ENCODE measurements at places on chromosomes 2 and 18.

- no peak for DNase-seq
Observed at GRCh38 chr2:103123516-103123915, 361.7 kb downstream of the TMEM182 start.

DNA sequence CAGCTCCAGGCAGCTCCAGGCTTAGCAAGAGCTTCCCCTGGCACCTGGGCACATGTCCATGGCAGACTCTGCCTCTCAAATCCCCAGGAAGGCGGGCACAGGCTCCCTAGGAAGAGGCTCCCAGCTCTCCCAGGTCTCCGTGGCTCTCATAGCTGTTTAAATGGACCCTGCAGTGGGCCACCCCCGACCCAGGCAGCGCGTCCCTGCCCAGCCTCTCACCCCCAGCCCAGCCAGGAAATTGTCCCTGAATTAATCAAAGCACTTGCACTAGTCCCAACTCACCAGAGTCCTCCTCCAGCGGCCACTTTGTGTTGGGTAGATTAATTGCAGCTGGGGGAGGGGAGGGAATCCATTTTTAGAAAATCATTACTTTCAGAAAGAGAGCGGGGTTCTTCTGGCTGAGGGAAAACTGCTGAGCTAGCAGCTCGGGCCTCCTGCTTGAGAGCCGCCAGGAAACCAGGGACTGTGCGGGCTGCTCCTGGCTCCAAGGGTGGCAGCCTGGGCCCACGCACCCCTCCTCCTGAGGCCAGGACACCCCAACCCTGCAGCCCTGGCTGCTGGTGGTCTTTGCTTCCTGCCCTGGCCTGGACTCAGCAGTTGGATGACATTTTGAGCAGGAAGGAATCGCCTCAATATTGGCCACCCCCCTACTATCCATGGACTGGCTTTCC, 36.0 kb downstream of the SMAD7 start:
- DNase-seq = no peak

DNA sequence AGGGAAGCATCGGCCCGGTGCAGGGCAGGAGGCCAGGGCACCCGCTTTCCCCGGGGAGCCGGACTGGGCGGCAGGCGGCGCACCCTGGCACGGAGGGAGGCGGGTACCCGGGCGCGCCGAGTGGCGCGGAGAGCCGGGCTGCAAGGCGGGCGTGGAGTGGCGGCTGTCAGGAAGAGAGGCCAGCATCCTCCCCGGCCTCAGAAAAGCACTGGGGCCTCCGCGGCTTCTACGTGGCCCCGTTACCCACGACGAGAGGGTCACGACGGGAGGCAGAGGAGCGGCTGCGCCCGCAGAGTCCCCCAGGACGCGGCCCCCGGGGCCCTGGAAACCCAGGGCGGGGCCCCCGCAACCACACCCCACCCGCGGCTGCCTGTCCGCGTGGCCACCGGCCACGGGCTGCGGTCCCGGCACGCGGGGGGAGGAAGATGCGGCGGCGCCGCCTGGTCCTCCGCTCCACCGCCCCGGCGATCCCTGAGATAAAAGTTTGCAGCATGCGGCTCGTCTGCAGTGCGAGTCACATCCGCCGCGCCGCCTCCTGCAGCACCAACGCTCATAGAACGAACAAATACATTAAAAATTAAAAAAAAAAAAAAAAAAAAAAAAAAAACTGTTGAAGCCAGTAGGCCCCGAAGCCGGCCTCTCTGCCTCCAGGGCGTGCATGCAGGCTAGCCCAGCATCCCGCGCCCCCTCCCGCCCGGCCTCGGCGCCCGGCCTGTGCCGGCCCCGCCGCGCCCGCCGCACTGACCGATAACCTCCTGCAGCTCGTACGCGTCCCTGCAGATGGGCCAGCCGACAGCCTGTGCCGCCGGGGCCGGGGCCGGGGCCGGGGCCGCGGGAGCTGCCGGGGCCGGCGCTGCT, 683 bp downstream of the STK39 start:
- peak; percentile 89 for DNase-seq

- no peak for DNase-seq
Observed at GRCh38 chr2:211068108-211068780, 511.8 kb downstream of the CPS1 start.

GRCh38 chr2:75558786-75559679, 1.7 kb downstream of the EVA1A start:
- no peak for DNase-seq

- DNase-seq = no peak
Observed at GRCh38 chr2:6780765-6781274, 84.9 kb downstream of the CMPK2 start.

Measured in central memory CD4-positive, alpha-beta T cell (primary cell).